ENCODE measurements at places on chromosomes 4 and X. TPM values are rescaled to one million over a fixed set of nuclear protein-coding genes. Genes with fewer than 3 reads are reported as not detected.

The OFD1 gene
- 63.7 TPM for total RNA-seq

The DMRTC1 gene
- 0.36 TPM for total RNA-seq

The SRPX2 gene
- not detected for total RNA-seq

GRCh38 chr4:39698424-39699009, 581 bp downstream of the UBE2K start:
- no peak for DNase-seq
- peak overlapping the region; percentile 98 for H3K4me3 ChIP-seq
- H3K27ac ChIP-seq, result peak overlapping the region; percentile 99
- peaks cover 14% of the 10 kb centered on the region for H3K36me3 ChIP-seq
- peaks cover 54% of the 10 kb centered on the region for H3K4me1 ChIP-seq
- no peaks in the 10 kb centered on the region for H3K27me3 ChIP-seq

DNA sequence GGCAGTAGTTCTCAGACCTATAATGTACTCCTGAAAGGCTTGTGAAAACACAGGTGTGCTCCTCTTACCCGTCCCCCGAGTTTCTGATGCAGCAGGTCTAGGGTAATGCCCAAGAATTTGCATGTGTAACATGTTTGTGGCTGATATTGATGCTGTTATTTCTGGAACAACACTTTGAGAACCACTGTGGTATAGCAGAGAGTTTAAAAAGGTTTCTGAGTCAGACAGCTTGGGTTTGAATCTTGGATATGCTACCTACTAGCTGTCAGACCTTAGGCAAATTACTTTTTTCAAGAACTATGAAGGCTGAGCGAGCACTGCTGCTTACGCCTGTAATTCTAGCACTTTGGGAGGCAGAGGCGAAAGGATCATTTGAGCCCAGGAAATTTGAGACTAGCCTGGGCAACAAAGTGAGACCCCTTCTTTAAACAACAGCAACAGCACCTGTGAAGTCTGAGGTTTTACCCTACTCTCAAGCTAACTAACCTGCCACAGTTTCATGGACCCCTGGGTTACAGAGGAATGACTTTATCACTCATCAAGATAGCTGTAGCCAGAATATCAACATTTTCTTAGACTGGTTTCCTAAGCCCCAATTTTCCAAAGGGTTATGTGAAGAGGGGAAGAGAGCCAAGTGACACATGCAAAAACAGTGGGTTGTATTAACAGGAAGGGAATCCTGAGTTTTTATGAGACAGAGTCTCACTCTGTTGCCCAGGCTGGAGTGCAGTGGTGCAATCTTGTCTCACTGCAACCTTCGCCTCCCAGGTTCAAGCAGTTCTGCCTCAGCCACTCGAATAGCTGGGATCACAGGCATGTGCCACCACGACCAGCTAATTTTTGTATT, 5.1 kb downstream of the AFF1 start:
- no peaks in the 10 kb centered on the region for H3K27me3 ChIP-seq
- peak; percentile 50 for DNase-seq
- peaks cover 59% of the 10 kb centered on the region for H3K4me1 ChIP-seq
- H3K27ac ChIP-seq, result no peak overlapping the region

- no peak overlapping the region for H3K27ac ChIP-seq
- H3K27me3 ChIP-seq, result no peaks in the 10 kb centered on the region
- peak; percentile 21 for DNase-seq
- peaks cover 4% of the 10 kb centered on the region for H3K4me1 ChIP-seq
- no peaks in the 10 kb centered on the region for H3K36me3 ChIP-seq
Measured at GRCh38 chrX:48648336-48648751, 35.3 kb upstream of the WAS start.

- no peaks in the 10 kb centered on the region for H3K27me3 ChIP-seq
- H3K36me3 ChIP-seq, result no peaks in the 10 kb centered on the region
- no peak overlapping the region for H3K27ac ChIP-seq
- H3K4me1 ChIP-seq, result no peaks in the 10 kb centered on the region
Measured at GRCh38 chr4:152168987-152169616, 366.8 kb downstream of the FBXW7 start.

GRCh38 chr4:142883040-142883832, 37.1 kb upstream of the INPP4B start:
- DNase-seq, result no peak
- no peaks in the 10 kb centered on the region for H3K36me3 ChIP-seq

GRCh38 chrX:54182194-54182863, 725 bp downstream of the FAM120C start:
- H3K4me1 ChIP-seq, result peaks cover 49% of the 10 kb centered on the region
- H3K36me3 ChIP-seq, result peaks cover 7% of the 10 kb centered on the region
- DNase-seq, result peak; percentile 65

- peaks cover 5% of the 10 kb centered on the region for H3K4me1 ChIP-seq
- no peak overlapping the region for H3K4me3 ChIP-seq
- H3K36me3 ChIP-seq, result no peaks in the 10 kb centered on the region
- H3K27ac ChIP-seq, result no peak overlapping the region
Measured at GRCh38 chrX:110667706-110668105, 127.9 kb downstream of the CHRDL1 start.

DNA sequence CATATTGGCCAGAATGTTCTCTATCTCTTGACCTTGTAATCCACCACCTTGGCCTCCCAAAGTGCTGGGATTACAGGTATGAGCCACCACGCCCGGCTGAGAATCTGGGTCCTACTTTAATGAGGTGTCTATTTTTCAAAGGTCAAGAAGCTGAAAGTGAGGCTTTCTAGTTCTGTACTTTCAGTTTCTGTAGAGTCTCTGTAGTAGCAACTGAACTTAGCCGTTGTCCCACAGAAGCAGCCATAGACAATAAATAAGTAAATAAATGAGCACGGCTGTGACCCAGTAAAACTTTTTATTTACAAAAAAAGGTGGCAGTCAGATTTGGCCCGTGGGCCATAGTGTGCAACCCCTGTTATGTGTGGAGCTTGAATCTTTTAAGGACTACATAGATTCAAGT, 92.0 kb downstream of the FNIP2 start:
- H3K27me3 ChIP-seq, result no peaks in the 10 kb centered on the region
- H3K4me1 ChIP-seq, result no peaks in the 10 kb centered on the region
- DNase-seq, result no peak
- no peak overlapping the region for H3K27ac ChIP-seq
- H3K36me3 ChIP-seq, result peaks cover 1% of the 10 kb centered on the region

Data from activated T-cell treated with anti-CD3 and anti-CD28 coated beads, Interleukin-2, amount 50 U/mL, for 72 hours (primary cell).